ENCODE measurements at places on chromosomes 1 and 21. TPM values are rescaled to one million over a fixed set of nuclear protein-coding genes. Genes with fewer than 3 reads are reported as not detected.

Gene CD1E
- not detected for total RNA-seq

Gene CPT2
- 11.8 TPM for total RNA-seq

Gene FCRL2
- not detected for total RNA-seq

Gene OR2T27
- total RNA-seq: not detected

Gene TCEA3
- total RNA-seq: 10.7 TPM

Gene CFHR3
- total RNA-seq: not detected

Gene DCST1
- not detected for total RNA-seq

Gene DEPDC1
- total RNA-seq: 4.2 TPM

Measured in regular cardiac myocyte (primary cell).